ENCODE measurements at places on chromosomes 16 and 17.
A peak's percentile ranks its signal among the peaks of the same experiment; 100 is the strongest.

GRCh38 chr17:69485901-69486643, 71.6 kb downstream of the MAP2K6 start:
- DNase-seq, result no peak

- no peak for DNase-seq
These were observed 1.5 kb downstream of the HOXB4 start for GRCh38 chr17:48576479-48577309.

GRCh38 chr17:49510059-49510719, 15.1 kb downstream of the NGFR start:
- no peak for DNase-seq

- no peak for DNase-seq
These were observed 79.3 kb downstream of the PRKCB start for GRCh38 chr16:23914946-23915530.

- DNase-seq, result no peak
These were observed 60.2 kb downstream of the HAPSTR1 start for GRCh38 chr16:9151597-9151996.

DNA sequence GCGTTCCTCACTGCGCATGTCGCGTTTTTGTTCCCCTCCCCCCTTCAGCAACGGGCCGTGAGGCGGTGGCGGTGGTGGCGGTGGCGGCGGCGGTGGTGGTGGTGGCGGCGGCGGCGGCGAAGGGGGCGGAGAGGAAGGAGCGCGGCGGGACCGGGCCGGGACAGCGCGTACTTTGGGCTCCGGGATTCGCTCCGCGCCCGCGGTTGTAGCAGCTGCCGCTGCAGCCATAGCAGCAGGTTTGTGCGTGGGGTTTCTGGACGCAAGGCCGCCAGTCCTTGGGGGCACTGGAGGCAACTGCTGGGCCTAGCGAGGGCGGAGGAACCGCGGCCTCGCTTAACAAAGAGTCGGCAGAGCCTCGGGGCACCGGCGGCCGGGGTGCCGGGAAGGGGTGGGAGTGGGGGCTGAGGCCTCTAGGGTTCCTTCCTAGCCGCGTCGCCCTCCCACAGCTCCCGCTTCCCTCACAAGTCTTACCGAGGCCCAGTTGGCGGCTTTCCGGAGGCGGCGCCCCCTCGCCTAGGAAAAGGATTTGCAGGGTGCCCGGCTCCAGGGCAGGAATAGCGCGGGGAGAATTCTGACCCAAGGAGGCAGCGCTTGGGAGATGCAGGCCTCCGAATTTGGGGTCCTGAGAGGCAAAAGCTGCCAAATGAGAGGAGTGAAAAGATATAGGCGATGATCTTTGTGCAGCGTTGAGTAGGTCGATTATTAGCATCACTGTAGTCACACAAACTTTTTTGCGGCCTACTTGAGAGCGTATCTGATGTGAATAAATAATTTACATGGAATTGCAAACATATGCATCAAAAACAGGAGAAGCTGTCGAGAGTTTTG, at the start of gene DDX42:
Gene DDX42 (plus strand): TSS at position 30 of the 828 bp plus-strand sequence. CDS start 12,880 bp downstream, outside the sequence.
- DNase-seq, result peak; percentile 11

DNA sequence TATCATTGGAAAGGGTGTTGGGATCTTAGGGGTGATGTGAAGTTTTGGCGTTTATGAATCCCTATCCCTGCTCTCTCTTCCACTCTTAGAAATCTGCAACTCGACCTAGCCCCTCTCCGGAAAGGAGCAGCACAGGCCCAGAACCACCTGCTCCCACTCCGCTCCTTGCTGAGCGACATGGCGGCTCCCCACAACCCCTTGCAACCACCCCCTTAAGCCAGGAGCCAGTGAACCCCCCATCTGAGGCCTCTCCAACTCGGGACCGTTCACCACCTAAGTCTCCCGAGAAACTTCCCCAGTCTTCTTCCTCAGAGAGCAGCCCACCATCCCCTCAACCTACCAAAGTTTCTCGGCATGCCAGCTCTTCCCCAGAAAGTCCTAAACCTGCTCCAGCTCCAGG, 9.0 kb downstream of the SRRM2 start:
- no peak for DNase-seq

- no peak for DNase-seq
These were observed 2.3 kb upstream of the MT1M start for GRCh38 chr16:56630134-56630533.

Measured in fibroblast of skin of left biceps (primary cell).